ENCODE measurements at places on chromosomes 4 and X.

- DNase-seq = no peak
Measured at GRCh38 chr4:70315928-70316327, 18.9 kb upstream of the CABS1 start.

DNA sequence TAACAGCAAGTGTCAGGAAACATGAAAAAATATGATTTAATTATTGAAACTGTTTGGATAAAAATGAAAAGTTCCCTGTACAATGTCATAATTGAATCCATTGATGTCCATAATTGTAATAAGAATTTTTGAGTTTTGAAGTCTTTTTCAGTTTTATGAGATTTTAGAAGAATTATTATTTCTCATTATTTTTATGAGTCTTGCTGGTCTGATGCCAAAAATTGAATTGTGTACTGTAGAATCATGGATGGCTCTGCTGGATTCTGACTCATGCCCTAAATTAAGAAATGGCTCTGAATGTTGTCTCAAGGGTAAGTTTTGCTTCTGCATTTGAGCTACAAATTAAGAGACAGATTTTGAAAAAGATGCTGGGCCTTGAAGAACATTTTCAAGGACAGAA lies 132.8 kb upstream of the MAP9 start:
- DNase-seq = no peak

GRCh38 chr4:42306221-42307109 lies 90.8 kb upstream of the SHISA3 start:
- no peak for DNase-seq

DNA sequence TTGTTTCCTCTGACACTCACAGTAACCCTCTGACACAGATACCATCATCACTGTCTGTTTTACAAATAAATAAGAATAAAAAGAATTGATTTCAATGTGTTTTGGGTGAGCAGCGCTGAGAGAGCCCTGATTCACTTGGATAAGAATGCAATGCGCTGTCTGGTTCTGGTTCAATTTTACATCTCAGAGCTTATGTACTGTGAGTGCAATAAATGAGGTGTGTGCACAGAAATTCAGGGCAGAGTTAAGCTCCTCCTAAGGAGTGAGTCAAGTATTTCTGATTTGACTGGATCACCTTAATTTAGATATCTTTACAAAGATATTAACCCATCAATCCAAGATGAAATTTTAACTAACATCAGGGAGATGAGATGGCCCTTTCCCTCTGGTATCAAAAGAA lies 11.2 kb downstream of the FAM9C start:
- DNase-seq = no peak

GRCh38 chrX:146241902-146242301 lies 424.3 kb downstream of the SLITRK2 start:
- no peak for DNase-seq

- DNase-seq = no peak
Measured at GRCh38 chr4:109033993-109034392, 268.5 kb downstream of the COL25A1 start.

- DNase-seq = no peak
Measured at GRCh38 chr4:25527034-25527433, 128.6 kb upstream of the SLC34A2 start.

GRCh38 chrX:23626651-23627050 lies 40.6 kb upstream of the PRDX4 start:
- no peak for DNase-seq

DNA sequence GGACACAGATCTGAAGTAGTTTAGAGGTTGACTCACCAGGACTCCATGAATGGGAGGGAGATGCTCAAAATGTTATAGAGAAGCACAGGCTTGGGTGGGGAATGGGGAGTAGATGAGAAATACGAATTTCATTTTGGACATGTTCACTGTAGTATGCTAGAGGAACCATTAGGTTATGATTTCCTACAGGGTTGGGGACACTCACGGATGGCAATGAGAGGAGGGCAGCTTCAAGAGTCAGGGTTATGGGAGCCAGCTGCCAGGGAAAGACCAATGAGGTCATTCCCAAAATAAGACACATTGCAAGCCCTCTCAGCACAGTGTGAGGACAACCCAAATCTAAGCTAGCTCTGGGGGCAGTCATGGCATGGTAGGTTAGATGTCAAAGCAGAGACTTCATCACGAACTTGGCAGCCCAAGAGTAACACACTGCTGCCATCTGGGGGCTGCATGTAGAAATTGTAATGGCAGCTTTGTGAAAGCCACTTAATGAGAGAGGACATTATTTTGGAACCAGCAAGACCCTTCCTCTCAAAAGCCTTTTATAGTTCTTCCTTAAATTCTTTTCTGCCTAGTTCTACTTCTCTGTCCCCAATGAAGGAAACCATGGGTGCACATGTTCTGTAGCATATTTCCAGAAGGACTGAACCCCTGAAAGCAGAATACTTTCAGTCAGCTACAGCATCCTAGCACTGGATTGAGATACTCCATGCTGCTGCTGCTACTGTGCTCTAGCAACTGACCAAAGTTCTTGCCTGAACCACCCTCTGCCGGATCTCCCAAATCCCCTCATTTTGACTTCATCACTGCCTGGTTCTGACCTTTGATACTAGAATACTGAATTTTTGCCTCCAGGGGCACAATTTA lies 16.2 kb upstream of the ZCCHC12 start:
- peak; percentile 31 for DNase-seq

DNA sequence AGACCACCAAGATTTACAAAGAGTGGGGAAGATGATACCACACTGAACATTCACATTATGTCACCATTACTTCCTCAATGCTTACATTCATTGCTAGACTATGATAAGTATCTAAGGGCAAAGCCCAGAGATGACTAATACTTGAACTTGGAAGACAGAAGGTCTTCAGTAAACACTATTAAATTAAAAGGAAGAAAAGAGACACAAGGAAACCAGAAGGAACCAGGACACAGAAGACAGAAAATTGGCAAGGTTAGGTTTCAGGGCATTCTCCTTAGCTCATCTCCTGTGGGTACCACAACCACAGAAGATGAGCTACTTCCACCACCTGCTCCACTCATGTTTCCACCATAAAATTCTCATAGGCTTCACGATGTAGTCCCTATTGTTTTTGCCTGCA lies 64.9 kb downstream of the NLGN4X start:
- DNase-seq = no peak

DNA sequence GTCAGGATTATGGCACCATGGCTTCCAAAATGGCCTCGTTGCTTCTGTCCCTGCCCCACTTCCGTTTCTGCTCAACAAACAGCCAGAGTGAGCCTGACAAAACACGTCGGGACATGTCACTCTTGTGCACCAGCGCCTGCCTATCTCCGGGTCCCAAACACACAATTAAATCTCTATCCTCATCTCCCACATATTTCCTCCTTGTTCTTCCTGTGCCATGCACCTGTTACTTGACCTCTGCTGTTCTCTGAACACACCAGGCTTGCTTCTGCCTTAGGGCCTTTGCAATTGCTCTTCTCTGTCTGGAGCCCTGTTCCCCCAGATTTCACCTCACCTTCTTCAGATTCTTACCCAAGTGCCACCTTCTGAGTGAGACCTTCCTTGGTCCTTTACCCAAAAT lies 12.7 kb upstream of the CD38 start:
- DNase-seq = no peak

- no peak for DNase-seq
Measured at GRCh38 chr4:180925805-180926204, 1317.4 kb upstream of the TENM3 start.

- DNase-seq = no peak
Measured at GRCh38 chr4:8664031-8664805, 71.7 kb downstream of the CPZ start.

DNA sequence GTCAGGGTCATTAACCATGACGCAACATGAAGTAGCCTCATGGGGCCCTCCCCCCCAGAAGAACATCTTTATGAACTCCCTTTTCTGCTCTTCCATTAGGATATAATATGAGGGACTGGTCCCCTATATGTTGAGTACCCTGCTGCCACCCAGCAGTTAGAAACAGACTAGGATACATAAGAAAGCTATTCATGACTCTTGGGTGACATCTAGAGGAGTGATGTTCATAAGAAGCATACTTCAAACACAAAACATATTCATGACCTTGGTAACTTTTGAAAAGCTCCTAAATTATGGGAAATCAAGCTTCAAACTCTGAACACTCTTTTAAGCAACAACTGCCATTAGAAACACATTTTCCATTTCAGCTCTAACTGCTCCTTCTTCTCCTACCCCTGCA lies 155.2 kb upstream of the SPIN4 start:
- no peak for DNase-seq

DNA sequence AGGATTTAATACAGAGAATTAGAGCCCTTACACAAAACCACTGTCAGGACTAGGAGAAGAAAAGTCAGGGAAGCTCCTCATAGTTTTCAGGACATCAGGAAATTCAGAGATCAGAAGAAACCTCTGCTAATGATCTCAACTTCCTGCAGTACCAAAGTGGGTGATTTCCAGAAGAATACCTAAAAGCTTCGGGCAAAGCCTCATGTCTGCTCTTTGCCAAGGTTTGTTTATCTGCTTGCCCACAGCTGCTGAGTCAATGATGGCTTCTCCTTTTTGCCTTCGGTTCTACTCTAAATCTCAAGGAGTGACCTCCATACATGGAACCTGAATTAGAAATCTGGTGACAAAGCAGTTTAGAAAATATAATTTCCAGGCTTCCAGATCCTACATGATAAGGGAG lies 68.4 kb downstream of the USP38 start:
- no peak for DNase-seq

GRCh38 chrX:40085714-40086113 lies 12.0 kb downstream of the BCOR start:
- no peak for DNase-seq

- DNase-seq = peak; percentile 25
Measured at GRCh38 chrX:39261446-39262147, 460.3 kb downstream of the MID1IP1 start.

DNA sequence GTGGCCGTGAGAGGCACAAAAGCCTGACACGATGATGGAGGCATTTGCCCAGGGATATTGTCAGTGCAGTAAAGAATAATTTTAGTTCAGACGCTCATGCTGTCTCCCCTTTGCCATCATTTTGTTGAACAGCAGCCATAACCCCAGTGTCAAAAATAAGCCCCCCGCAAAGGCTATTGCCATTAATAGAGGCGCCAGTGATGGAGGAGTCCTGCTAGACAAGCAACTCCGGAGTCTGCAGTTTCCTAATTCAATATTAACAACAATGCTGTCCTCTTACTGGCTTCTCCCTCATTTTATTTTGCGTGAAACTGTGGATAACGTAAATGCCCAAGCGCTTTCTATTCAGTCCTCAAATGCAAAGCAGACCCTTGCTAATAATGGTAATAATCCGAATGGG lies 603 bp upstream of the SMS start:
- no peak for DNase-seq

- DNase-seq = no peak
Measured at GRCh38 chrX:66039944-66040343, at the start of gene VSIG4. Gene VSIG4 (minus strand): TSS chrX:66040080. CDS start chrX:66039998, 82 bp downstream.

- DNase-seq = no peak
Measured at GRCh38 chr4:104416725-104417356, 77.9 kb downstream of the CXXC4 start.

GRCh38 chr4:57131849-57132742 lies 21.9 kb upstream of the IGFBP7 start:
- no peak for DNase-seq

DNA sequence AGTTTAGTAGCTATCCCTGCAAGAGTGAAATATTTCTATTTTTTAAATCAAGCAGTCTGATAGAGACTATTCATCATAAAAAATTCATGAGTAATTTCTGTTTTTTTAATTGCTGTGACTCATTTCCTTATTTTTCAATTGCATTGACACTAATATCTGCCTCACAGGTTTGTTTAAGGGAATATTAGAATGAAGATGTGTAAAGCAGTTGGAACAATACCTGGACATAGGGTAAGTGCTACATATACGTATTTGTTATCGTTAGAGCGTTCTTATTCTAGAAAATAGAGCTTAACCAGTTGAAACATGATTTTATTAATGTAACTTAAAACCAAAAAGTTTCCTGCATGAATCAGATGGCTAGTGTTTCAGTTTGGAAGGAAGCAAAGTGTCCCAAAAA lies 2211.3 kb downstream of the PCDH7 start:
- no peak for DNase-seq

DNA sequence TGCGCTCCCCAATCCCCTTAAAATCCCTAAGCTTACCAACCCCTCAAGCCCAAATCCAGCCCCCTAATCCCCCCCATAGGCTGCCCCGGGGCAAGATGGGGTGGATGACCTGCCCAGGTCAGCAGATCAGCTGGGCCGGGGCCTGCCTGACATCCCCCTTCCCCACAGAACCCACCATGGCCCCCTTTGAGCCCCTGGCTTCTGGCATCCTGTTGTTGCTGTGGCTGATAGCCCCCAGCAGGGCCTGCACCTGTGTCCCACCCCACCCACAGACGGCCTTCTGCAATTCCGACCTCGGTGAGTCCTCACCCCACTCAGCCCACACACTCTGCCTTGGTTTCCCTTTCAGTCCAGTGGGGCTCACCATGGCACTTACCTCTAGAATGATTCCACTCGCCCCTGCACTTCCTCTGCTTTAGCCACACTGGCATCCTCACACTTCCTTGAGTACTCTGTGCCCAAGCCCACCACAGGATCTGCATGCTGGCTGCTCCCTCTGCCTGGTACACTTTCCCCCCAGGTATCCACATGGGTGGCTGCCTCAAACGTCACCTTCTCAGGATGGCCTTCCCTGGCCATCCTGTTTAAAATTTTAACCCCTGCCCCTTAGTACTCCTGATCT lies 1.1 kb downstream of the TIMP1 start:
- no peak for DNase-seq

DNA sequence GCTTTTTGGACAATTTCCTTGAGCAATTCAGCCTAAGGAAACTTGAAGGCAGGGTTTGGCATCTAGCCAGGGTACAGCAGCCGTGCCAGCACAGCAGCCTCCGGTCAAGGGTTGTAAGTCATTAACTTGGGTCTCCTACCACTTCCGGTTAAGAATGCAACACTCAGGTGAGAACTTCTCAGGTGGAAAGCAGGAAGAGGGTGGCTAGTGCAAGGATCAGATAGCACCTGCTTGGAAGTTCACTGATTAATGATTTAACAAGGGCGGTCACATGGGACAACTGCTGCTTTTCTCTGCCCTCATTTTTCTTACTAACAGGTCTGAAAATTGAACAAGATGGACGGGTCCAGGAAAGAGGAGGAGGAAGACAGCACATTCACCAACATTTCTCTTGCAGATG lies 30.1 kb upstream of the SCOC start:
- no peak for DNase-seq

DNA sequence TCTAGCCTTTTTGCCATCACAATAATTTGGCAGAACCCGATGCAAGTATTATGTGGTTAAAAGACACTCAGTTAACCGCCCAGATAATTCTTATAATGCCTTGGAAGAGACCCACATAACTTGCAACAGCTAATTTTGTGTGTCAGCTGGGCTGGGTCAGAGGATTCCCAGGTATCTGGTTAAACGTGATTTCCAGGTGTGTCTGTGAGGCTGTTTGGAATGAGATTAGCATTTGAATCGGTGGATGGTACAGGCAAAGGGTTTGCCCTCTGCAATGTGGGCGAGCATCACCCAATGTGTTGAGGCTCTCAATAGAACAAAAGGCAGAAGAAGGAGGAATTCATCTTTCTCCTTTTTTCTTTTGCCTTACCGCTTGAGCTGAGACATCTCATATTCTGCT lies 314.2 kb upstream of the PUDP start:
- DNase-seq = no peak
